ENCODE measurements at places on chromosomes 6 and 20.

DNA sequence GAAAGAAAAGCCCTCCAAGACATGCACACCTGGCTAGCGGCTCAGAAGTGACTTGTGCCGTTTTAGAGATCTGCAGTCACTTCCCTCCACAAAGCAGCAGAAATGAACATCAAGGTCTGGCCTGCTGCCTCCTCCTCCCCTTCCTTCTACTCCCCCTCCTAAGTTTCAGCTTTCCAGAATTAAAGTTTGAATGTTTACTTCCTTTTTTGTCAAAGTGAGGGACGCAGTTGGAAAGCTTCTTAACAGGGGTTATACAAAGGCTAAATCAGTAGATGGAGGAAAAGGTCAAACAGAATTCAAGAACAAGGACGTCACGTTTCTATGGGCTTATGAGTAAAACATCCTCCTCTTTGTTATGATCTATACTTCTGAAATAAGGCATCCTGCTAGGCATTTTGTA lies 227.7 kb downstream of the SLC35F1 start:
- no peak for DNase-seq

DNA sequence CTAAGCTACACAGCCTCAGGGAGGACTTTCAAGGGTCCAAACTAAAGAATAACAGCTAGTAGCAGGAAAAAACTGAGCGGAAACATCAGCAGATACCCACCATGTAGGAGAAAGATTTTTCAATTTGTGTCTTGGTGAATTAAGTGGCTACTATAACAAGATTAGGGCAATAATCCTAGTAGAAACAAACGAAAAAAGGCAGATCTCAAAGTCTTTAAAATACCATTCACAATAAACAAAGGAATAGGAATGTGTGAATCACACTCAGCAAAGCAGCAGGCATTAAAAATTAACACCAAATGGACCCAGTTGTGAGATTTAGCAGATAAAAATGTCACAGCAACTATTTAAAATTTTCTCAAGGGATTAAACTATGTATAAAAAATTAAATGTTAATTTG lies 761.2 kb downstream of the TENT5A start:
- no peak for DNase-seq

DNA sequence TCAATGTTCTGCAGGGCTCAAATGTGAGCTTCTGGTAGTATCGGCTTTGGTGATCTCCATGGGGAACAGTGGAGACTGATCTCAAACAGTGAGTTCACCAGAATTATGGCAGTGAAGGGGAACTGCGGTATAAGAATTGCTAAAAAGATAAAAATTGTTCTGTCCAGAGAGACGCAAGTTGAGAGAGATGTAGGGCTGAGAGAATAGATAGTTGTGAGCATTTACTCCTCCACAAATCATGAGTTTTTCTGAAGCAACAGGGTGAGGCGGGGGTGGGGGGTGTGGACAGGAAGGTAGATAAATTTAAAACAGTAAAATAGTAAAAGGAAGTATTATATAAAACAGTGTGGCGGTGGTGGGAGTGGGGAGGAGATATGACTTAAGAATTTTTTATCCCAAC lies 98.6 kb upstream of the NEDD9 start:
- DNase-seq: no peak

- DNase-seq: no peak
These were observed 27.8 kb downstream of the ACSS2 start for GRCh38 chr20:34904202-34904621.
